NCI-H774 (cell line): ENCODE measurements at places on chromosomes 5 and 9.

DNA sequence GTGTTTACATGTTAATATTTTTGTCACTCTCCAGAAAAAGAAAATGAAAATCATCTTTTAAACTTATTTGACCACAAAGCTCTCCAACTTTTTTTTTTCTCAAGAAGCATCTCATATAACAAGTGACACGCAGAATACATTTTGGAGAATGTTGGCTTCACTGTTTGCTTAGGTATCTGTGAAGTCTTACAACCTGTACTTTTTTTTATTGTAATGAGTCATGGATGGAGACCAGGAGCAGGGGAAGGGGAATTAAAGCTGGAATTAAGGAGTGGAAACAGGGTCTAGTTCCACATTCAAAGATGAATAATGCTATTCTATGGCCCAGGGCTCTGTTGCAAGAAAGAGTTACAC is 211.9 kb downstream of the MAN2A1 start:
- DNase-seq: no peak

GRCh38 chr9:77751341-77752091 is 103.4 kb upstream of the GNA14 start:
- peak; percentile 73 for DNase-seq

DNA sequence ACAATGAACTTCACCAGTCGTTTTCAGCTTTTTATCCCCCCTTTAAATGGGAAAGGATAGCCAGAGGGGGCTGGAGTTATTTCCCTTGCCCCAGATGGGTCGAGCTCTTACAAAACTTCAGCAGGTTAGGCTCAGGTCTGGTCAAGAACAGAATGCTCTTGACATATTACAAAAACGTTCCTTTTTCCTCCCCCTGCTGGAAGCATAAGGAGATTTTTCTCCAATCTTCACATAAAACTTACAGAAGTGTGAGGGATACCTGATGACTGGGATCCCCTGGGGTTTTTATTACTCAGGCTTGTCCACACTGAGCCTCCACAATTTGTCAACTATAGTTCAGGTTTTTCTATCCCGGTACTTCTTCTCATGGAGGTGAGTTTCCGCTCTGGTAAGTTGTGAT is 60.8 kb downstream of the CSF2 start:
- DNase-seq: no peak

DNA sequence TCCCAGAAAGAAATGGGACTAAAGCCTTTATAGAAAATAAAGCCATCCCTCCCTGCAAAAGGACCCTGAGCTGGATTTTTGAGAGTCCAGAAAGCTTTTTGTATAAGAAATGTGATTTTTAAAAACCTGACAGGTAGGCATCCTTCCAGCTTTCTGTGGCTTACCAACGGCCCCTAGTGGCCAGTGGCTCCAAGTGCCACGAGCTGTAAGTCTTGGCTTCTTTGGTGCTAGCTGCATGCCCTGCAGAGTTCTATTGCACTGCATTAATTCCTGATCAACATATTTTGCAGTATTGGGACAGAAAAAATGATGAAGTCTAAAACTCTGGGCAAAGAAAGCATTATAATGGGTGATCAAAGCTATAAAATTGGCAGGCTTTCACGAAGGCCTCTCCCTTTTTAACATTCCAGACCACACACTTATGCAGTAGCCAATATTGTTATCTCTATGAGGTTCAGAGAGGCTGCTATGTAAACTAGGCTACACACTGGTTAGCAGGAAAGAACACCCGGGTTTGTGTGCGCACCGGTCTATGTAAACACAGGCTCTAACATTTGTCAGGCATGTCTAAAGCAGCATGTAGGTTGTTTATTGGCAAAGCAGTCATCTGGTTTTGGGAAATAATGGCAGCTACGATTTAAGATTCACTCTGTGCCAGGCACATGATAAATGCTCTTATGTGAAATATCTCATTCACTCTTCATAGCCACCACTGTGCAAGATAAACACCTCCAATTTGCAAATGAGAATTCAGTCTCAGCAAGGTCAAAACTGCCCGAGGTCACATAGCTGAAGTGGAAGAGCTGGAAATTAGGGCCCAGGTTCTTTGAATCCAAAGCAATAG is 55.2 kb downstream of the NMUR2 start:
- DNase-seq: peak; percentile 81
